ENCODE measurements at places on chromosomes 7 and 10. TPM values are rescaled to one million over a fixed set of nuclear protein-coding genes. Genes with fewer than 3 reads are reported as not detected.

GRCh38 chr7:127854383-127854782 is 176.9 kb downstream of the LRRC4 start:
- DNase-seq, result no peak

- DNase-seq, result no peak
These were observed 6.5 kb upstream of the SDK1 start for GRCh38 chr7:3294432-3295100.

GRCh38 chr7:16813232-16813616 is 8.4 kb upstream of the AGR2 start:
- no peak for DNase-seq

DNA sequence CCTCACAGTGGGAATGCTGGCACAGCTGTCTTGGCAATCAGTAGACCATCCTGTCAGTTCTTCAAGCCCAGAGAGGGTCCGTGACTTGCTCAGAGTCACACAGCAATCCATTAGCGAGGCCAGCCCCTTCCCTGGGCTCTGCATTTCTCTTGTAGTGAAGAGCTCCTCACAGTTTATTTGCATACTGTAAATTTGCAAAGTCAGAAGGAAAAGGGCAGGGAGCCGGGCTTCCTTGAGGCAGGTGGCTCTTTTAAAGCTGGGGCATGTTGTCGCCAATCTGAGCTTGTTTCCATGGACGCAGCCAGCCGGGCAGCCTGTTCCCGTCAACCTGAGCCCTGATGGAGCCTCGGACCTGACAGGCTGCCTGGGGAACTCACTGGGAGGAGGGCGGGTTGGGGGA is 123.4 kb downstream of the CUX1 start:
- DNase-seq, result peak; percentile 57

DNA sequence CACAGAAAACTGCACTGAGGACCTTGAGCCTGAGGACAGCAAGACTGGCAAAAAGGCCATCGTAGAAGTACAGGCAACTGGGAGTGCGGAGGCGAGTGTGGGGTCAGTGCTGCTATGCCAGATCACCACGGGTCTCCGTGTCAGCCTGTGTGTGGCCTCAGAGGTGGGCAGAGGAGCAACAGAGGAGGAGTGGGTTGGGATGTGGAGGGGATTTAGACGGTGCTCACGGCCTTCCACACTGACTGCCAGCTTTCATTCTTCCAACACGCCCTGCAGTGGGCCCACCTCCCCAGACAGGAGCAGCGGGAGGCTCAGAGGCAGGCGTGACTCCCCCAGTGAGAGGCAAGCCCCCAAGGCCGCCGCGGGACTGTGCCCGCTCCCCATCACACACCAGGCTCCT is 17.0 kb upstream of the ZMIZ1 start:
- DNase-seq, result peak; percentile 67

DNA sequence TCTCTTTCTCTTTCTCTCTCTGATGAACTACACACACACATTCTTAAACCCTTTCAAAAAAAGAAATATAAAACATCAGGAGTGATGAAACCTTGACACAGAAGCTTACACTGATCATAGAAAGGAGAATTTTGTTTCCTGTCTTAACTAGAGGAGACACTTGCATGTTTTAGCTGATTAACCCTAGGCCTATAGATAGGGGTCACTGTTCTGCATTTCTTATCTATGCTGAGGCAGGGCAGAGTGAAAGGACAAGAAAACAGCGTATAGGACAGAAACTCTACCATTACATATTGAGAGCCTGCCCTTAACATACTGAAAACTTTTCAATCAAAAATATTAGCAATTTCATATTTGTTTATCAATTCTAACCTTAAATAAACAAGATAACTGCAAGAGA is 680.6 kb upstream of the MBL2 start:
- DNase-seq, result no peak

DNA sequence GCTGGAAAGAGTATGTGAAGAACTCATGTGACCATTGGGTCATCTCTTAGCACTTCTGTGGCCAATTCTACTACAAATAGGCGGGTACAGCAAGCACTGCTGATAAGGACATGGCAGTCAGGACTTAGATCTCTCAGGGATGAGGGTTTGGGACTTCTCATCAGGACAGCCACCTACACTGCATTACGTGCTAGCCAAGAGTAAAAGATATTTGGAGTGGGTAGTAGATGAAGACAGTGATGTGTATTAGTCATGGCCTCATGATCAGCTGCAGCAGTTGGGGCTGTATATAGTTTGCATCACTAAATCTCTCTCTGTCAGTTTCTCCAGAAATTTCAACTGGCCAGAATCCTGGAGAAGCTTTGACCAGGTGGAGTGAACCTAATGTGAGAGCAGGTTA is 9.2 kb downstream of the TAS2R60 start:
- DNase-seq, result no peak

DNA sequence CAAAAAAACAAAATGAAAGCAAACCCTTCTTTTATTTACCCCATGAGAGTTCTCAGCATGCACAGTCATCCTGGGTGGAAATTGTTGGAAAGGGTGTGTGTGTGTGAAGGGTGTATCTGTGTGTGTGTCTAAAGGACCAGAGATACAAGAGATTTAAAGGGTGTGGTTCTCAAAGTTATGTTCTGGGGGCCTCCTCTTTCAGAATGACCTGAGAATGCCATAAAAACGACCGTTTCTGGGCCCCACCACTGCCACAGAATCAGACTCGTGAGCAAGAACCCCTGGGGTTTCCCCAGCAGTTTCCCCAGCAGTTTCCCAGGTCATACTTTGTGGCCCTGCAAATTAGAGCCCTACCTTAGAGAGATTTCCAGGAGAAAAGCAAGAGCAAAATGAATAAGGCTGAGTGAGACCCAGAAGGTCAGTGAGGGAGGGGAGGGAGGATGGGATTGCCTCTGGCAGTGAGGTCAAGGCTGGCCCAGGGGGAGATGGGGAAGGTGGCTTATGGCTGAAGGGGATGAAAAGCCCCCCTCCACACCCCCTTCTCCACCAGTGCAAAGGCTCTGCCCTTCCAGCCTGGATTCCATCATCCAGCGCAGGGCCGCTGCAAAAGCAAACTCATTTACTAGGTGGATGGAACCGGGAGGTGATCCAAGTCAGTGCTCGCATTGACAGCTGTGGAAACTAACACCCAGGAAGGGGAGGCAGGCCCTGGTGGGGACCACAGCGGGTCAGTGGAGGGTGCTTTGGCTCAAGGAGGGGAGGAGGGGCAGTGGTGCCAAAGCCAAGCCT is 10.2 kb downstream of the PYROXD2 start:
- DNase-seq, result peak; percentile 42

- DNase-seq, result no peak
These were observed 17.5 kb upstream of the TEX36 start for GRCh38 chr10:125700355-125700911.

ZNF853 gene
- 8.1 TPM for total RNA-seq

GRCh38 chr7:121452389-121452788 is 56.3 kb upstream of the FAM3C start:
- no peak for DNase-seq

- DNase-seq, result no peak
These were observed 2.5 kb downstream of the LSM8 start for GRCh38 chr7:118186501-118186900.

DNA sequence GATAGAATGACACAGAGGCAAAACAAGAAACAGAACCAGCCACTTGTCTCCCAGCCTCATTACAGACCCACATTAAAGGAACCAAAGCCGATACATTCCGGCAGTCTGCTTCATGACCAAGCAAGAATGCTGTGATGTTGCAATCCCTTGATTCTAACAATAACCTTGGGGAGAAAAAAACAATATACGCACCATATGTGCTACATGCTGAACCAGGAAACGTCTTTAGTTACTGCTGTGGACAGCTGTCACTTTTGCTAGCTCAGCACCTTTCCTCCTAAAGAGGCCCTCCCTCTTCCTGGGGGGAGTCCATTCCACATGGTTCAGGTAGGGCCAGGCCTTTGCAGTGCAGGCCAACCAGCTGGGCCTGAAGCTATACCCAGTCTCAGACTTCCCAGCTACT is 79.1 kb downstream of the PRTFDC1 start:
- DNase-seq, result no peak

TMEM26 gene
- 0.81 TPM for total RNA-seq

- DNase-seq, result no peak
These were observed 21.4 kb upstream of the CRYGN start for GRCh38 chr7:151461096-151461941.

CPVL gene
- total RNA-seq, result 44.9 TPM

ACTL6B gene
- total RNA-seq, result not detected

CPXM2 gene
- total RNA-seq, result 98.3 TPM

DNA sequence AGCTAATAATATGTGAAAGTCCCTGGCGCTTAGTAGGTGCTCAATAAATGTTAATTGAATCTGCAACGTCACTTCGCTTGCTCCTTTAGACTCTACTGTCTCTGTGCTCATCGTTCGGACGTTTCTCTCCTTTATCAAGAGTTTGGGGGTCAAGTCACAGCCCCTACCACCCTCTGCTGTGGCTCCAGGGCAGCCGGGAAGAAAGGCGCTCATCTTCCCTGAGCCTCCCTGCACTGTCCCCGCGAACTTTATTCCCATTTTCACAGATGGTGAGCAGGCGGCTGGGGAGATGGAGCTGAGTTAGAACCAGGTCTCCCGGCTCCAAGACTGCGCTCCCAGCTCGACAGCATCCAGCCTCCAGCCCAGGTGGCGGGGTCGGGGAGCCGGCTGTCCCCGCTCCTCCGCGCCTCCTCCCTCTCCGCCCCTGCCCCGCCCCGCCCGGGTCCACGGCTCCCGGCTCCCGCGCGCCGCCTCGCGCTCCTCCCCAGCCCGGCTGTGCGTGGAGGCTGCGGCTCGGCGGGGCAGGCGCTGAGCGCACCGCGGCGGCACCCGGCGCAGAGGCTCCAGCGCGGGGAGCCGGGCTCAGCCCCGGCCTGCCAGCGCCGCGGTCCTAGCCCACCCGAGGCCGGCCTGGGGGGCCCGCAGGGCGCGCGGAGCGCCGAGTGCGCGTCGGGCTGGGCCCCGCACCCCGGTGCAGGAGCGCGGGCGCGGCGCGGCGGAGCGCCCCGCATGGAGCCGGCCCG is at the start of gene CLEC2L:
TSS of gene CLEC2L (plus strand) at position 487 of the 743 bp plus-strand sequence. CDS start at position 730, 243 bp downstream.
- peak; percentile 64 for DNase-seq

DNA sequence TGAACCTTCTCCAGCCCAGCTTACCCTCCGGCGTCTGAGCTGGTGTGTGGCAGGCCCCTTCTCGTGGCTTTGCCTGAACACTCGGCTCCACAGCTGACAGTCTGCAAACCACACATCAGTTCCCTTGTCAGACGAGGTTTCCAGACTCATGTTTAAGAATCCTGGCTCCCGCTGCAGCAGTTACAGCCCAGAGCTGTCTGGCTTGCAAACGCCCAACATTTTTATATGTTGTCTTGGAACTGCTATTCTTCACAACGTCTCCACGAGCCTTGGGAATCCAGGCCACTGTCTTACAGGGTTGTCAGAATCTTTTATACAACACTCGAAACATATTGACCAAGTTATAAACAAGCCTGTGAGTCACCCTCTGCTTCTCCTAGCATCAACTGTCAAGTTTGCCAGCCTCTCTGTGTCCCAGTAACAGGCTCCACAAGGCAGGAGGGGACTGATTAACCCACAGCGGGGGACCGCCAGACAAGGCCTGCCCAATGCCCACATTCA is 68.1 kb downstream of the TNS3 start:
- peak; percentile 65 for DNase-seq

- DNase-seq, result no peak
These were observed 39.7 kb downstream of the CDC14C start for GRCh38 chr7:48964074-48964473.

GRCh38 chr10:113340282-113340681 is 212.6 kb upstream of the HABP2 start:
- DNase-seq, result no peak

GRCh38 chr7:44238116-44238695 is 37.4 kb downstream of the YKT6 start:
- DNase-seq, result no peak

GRCh38 chr7:98807068-98808048 is 62.5 kb downstream of the TMEM130 start:
- DNase-seq, result no peak

DNA sequence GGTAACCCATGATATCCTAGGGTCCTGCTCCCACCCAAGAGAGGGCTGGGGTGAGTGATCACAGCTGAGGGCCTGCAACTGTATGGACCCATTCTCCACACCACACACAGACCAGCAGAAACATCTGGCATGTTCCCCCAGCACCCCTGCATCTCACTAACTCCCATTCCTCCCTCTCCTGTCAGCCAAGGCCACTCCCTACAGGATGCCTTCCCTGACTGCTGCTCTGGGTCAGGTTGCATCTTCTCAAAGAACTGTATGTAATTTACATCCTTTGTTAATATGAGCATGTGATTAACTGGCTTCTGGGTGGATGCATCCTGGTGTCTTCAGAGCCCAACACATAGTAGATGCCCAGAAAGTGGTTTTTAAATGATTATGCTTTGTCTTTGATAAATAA is 56.2 kb downstream of the PTPRE start:
- no peak for DNase-seq

CDHR1 gene
- total RNA-seq, result 0.14 TPM

NKX2-3 gene
- total RNA-seq, result not detected

MAP3K8 gene
- 62.3 TPM for total RNA-seq

DNA sequence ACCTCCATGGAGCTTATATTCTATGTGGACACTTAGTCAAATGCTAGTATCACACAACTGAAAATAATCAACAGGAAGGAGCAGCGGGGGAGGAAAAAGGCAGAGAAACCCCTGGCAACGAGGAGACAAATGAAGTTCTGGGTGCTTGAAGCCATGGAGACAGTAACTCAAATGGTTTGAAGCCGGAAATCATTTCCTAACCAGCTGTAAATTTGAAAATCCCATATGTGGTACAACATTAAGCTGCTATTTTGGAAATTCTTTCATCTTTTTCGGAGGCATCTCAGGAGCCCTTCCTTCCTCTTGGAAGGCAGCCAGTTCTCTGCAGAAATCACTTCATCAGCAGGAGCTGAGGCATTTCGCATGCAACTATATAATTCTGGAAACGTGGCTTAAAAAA is 91.4 kb downstream of the PPP1R3C start:
- no peak for DNase-seq

GRCh38 chr7:101319401-101319800 is 2.2 kb downstream of the IFT22 start:
- no peak for DNase-seq

CEP55 gene
- 0.48 TPM for total RNA-seq

RAB19 gene
- total RNA-seq, result not detected

VWDE gene
- total RNA-seq, result 0.10 TPM

GRCh38 chr10:96578022-96578421 is 8.8 kb downstream of the TM9SF3 start:
- no peak for DNase-seq

DNA sequence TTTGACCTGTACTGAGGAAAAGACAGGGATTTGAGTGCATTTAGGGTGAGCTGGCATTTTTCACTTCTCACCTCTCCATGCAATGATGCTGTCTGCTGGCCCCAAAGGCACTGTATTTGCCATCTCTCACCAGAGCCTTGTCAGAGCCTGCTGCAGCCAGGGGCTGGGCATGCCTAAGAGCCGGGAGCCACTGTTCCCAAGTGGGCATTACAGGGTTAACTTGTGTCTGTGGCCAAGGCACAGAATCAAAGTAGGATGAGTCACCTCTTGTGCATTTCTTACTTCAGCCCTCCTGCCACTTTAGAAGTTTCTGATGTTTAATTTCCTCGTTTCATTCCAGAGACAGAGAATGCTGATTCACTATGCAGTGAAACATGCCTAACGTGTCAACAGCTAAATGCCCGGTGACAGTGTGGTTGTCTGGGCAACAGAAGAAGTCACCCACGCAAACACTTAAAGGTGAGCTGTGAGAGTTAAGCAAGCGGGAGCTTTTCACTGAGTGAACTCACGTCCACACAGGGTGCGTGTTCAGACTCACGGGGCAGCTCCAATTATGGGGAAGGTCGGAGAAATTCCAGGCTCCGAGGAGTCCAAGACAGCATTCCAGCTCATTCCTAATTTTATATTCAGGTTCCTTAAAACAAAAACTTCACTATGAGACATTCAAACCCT is 57.1 kb upstream of the IGFBP3 start:
- no peak for DNase-seq

Measured in posterior vena cava (tissue), 2 donors.